ENCODE measurements at places on chromosomes 4 and X.

DNA sequence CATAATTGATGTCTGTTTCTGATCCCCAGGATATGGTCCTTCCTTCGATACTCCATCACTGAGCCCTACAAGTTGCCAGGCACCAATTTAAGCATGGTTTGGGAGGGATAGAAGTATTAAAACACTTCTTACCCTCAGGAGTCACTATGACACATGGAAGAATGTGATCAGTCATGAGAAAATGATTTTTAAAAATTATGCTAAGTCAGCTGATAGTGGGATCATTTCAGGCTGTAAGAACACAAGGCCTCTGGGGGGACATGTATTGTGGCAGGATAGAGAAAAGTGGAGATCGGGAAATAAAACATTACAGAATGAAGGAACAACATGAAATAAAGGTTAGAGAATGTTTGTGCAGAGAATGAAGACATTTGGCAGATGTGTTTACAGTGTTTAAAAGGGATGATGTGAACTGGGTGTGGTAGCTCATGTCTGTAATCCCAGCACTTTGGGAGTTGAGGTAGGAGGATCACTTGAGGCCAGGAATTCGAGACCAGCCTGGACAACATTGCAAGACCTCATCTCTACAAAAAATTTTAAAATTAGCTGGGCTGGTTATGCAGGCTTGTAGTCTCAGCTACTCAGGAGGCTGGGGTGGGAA, 64.0 kb downstream of the ELOVL6 start:
- no peak for DNase-seq

GRCh38 chrX:10828640-10829039, 208.3 kb upstream of the MID1 start:
- DNase-seq = no peak

DNA sequence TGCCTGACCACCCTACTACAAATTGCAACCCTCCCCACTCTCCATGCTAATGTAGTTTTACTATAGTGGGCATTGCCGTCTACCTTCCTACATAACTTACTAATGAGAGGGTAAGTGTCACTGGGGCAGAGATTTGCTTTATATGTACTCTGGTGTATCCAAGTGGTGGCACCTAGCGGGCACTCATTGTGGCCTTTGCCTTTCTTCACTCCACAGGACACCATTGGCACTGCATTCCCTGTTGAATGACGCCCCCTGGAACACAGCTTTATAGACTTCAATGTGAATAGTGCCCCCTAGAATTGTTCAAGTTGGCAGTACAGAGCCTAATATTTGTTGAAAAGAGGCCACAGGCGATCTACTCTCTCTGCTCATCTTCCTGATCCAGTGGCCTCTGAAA, 215.8 kb downstream of the MID1IP1 start:
- DNase-seq = no peak

GRCh38 chrX:133888984-133889383, 96.4 kb downstream of the GPC3 start:
- no peak for DNase-seq

GRCh38 chr4:87108142-87108546, 112.3 kb downstream of the KLHL8 start:
- DNase-seq = no peak

Data from activated T-cell treated with anti-CD3 and anti-CD28 coated beads, Interleukin-2, amount 50 U/mL, for 4 hours (primary cell).